ENCODE measurements at places on chromosomes 5 and 9.

DNA sequence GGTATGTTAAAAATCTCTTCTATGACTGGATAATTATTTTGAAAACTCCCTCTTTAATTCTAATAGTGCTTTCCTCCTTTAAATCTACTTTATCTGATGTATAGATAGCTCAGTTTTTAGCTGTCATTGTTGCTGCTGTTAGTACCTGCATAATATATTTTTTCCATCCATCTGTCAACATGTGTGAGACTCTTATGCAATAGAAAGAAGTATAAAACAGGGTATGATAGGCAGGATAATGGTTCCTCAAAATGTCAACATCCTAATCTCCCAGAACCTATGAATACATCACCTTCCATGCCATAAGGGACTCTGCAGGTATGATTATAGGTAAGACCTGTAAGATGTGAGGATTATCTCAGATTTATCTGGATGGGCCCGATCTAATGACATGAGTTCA lies 136.9 kb upstream of the LHFPL2 start:
- no peak for DNase-seq

GRCh38 chr9:4005896-4006295 lies 294.0 kb downstream of the GLIS3 start:
- no peak for DNase-seq

- no peak for DNase-seq
Observed at GRCh38 chr5:42467981-42468524, 44.8 kb downstream of the GHR start.

- no peak for DNase-seq
Observed at GRCh38 chr9:116080561-116080960, 73.0 kb upstream of the PAPPA start.

DNA sequence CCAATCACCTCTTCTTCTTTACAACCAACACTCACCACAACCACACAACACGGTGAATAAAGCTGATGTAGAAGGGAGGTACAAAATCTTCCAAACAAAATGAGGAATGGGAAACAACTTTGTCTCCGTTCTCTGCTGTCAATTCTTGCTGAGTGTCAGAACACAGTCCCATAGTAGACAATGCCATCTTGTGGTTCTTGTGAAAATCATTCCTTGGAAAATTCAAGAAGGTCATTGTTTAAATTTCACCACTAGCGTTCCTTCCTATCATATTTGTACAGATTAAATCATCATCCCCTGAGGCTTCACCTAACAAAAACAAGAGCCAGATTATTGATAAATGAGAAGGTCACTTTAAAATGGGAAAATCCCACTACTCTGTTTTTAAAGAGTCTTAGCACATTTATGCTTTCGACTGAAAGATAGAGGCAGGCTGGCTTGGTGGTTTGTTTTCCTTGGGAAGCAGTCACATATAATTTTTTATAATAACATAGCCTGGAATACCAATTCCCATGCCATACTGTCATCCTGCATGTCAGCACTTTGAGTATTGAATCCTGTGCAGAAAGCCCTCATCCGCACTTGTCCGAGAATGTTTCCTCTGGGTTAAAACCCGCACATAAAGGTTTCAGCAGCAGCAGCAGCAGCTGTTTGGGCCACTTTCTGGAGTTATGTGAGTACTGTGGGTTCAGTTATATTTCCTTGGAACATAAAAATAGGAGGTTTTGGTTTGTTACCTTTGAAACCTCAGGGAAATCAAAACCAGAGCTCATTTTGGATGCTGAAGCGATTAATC lies 395.0 kb upstream of the SMARCA2 start:
- DNase-seq = no peak

DNA sequence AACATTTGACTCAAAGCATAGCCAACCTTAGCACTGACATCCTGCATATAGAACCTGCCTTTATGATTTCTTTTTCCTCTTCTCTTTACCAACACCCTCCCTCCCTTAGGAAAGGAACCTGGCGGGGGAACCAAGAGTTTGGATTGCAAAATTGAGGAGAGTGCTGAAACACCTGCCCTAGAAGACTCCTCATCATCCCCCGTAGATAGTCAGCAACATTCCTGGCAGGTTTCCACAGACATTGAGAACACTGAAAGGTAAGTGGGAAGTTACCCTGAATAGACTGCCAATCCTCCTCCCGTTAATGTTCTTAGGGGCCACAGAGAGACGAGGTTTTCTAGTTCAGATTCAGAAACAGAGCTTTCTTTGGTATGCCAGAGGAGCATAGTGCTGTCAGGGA lies 88.8 kb downstream of the RGS7BP start:
- DNase-seq = no peak

DNA sequence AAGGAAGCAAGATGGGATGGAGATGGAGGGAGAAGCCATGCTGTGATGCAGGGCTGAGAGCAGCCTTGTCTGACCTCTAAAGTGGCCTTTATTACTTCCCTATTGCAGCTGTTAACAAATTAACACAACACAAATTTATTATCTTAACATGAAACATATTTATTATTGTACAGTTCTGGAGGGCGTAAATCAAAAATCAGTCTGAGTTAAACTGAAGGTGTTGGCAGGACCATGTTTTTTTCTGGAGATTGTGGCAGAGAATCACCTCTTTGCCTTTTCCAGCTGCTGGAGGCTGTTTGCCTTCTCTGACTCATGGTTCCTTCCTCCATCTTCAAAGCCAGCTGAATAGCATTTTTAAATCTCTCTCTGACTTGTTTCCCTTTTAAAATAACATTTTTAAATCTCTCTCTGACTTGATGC lies 7.2 kb upstream of the MCC start:
- DNase-seq = no peak

DNA sequence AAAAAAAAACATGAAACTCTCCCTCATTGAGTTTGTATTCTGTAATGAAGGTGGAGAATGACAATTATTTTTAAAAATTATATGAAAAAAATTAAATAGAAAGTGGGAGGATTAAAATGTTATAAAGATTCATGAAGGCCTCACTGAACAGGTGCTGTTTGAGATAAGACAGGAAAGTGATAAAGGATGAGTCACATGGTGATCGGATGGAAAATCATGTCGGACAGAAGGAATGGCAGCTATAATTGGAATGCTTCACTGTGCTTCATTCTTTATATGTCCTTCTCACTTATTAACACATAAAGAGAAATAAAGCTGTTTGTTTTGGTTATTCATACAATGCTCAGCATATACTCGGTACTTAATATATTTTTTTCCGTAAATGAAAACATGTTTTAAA lies 464.5 kb upstream of the RGMB start:
- no peak for DNase-seq

DNA sequence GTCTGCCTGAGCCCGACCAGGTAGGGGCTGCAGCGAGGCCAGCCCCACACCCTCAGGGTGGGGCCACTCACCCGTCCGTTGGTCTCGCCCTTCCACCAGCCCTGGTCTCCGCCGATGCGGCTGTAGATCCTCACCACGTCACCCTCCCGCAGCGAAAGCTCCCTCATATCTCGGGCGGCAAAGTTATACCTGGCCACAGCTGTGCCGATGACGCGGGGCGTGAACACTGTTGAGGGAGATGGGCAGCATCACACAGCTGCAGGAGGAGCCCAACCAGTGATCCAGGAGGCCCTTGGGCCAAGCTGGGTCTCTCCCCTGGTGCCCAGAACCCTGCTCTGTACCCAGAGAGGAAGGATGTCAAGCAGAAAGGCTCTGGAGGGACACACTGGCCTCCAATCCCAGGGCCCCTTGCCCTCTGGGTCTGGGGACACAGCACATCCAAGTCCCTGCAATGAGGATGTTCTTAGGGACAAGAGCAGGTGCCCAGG lies 30.3 kb upstream of the SARDH start:
- no peak for DNase-seq

DNA sequence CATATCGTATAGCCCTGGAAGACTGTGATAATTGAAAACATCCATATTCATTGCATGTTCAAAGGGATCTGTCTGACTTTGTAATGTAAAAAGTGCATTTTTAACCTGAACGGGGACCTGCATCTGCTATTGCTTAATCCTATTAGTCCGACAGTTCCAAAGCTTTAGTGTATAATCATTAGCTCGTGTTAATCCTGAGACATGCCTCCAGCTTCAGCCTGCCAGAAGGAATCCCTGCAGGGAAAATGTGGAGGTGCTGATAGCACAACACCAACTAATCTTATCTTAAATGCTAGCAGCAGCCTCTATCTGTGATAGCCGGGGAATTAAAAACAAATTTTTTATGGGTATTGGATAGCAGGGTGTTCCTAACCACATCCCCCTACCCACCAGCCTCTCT lies 495.2 kb downstream of the TLE4 start:
- DNase-seq = no peak

DNA sequence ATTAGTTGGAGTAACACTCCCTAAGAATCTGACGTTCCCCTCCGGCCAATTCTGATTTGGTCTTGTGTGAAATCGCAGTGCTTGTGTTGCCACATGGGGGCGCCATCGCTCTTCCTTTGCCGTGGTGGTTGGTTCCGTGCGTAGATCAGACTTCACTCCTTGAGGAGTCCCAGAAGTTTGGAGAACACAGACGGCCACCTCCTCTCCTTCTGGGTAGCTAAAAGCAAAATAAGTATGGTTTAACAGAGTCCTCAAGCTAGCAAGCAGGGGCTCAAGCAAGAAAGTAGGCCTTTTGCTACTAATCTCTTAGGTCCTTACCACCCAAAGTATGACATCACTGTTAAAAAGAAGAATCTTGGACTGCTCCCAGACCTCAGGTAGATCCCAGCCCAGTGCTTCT lies 59.5 kb downstream of the HSPA4 start:
- DNase-seq = peak; percentile 66

DNA sequence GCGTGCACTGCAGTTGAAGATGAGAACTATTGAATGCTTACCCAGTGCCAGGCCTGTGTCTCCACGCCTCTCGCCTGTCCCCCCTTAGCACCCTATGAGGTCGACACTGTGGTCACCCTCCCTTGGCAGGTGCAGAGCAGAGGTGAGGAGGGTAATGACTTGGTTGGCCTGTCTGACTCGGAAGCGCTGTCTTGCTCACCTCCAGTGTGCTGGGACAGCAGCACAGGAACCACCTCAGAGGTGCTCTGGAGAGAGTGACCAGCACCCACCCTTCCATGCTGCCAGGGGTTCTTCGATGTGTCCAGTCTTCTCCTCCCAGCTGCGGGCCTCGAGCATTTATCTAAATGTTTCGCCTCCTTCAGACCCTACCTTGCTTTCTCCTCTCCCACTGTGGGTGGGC lies 178.3 kb upstream of the IRX2 start:
- no peak for DNase-seq

DNA sequence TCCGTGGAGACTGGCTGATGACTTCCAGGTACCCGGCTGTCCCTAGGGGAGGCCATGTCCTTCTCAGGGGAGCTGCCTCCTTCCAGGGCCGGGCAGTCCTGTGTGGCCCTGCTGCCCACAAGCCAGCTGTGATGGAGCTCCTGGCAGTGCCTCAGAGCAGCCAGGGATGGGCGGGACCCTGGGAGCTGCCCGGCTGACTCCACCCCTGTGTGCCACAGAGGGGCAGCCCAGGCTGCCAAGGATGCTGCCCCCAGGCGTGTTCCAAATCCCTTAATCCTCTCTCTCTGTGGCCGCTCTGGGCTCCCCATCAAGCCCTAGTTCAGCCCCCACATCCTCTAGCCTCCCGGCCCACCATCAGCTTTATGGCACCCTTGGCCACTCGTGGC lies 7.0 kb upstream of the SCGB3A1 start:
- DNase-seq = no peak

DNA sequence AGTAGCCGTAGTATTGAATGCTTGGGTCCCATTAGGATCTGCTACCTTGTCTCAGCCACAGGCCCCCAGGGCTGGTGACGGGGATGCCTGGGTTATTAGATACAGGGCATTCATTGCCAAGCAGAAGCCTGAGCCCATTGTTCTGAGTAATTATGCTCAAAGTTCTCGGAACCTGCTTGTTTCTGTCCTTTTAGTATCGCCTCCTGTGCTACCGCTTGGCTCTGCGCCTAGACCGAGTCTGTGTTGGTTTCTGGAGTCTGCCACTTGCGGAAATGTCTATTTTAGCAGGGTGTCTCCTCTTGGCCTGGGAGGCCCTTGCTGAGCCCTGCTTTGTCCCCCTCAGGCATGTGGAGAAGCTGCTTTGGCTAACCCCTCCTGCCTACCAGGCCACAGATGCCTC lies 506.1 kb downstream of the BNC2 start:
- no peak for DNase-seq

- DNase-seq = no peak
Observed at GRCh38 chr9:129555512-129556215, 65.2 kb downstream of the C9orf50 start.

GRCh38 chr5:176959051-176959450 lies 47.5 kb downstream of the UIMC1 start:
- DNase-seq = peak; percentile 62

- DNase-seq = no peak
Observed at GRCh38 chr9:121141706-121142105, 60.0 kb downstream of the RAB14 start.

- DNase-seq = no peak
Observed at GRCh38 chr9:12933957-12934356, 159.1 kb downstream of the LURAP1L start.

- no peak for DNase-seq
Observed at GRCh38 chr5:81345411-81346003, 44.1 kb downstream of the ZCCHC9 start.

DNA sequence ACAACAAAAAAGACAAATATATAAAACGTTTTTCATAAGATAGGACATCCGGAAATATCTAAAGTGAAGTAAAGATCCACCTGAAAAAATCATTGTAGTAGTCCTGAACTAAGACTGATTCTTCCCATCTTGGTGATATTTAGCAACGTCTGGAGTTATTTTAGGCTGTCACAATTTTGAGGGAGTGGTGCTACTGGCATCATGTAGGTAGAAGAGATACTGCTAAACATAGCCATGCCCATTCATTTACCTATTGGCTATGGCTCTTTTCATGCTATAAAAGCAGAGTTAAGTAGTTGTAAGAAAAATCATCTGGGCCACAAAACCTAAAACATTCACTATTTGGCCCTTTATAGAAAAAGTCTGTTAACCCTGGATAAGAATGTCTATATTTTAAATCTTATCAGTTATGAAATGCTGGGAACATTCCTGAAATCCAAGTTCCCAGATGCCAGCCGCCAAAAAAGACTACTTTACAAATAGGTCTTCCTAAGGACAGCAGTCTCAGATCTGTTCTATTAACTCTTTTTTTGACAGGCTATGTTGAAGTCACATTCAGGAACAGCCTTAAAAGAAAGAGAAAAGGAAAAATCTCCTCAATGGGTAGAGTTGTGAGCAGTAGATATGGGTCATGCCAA lies 27.0 kb downstream of the RAPGEF6 start:
- DNase-seq = no peak

Measured in AML-193 (cell line).